PC-3 (cell line): ENCODE measurements at places on chromosomes 11 and 22. TPM values are rescaled to one million over a fixed set of nuclear protein-coding genes. Genes with fewer than 3 reads are reported as not detected.
A peak's percentile ranks its signal among the peaks of the same experiment; 100 is the strongest.

DNA sequence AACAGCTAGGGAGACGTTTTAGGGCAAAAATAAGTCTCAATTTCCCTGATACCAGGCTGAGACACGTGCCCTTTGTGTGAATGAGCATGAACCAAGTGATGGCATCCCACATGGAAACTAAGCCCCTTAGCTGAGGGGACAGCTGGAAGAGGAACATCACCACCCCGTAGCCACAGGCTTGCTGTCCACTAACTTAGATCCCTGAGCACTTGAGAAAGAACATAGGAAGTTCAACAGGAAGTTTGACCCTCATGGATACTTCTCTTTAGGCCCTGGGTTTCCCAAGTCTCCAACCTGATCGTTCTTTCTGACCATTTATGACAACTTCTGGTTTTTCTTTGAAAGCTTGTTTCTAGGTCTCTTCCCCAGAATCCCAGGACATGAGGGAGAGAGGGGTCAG is 11.6 kb upstream of the CKAP5 start:
- H3K27me3 ChIP-seq = no peaks in the 10 kb centered on the region
- H3K4me1 ChIP-seq = no peaks in the 10 kb centered on the region
- H3K27ac ChIP-seq = no peak overlapping the region
- no peaks in the 10 kb centered on the region for H3K36me3 ChIP-seq

DNA sequence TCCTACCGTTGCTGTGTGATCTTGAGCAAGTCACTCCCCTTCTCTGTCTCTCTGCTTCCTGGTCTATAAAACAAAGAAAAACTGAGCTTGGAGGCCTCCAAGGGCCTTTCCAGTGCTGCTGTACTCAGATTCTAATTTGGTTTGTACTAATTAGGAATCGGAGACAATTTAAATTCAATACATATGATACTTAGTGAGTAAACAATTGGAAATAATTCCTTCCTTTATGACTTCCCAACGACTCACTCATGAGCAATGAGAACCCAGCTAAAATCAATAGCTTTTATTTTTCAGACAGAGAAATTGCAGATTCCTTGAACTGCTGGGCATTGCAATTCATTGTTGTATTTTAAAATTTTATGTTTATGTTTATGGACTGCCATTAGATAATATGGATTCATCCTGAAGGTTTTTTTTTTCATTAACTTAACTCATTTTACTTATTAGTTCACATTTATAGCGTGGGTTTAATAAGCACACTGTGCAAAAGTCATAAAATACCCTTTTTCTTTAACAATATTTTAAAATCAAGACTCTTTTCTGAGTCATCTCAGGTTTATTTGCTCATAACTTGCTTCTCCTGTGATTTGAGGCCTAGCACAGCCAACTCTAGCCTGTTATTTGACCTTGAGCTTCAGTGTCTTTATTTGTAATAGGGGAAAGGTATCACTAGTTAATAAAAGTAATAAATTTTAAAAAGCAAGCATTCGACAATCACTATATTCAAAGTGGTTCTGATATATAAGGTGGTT is 95.8 kb downstream of the TP53I11 start:
- no peak overlapping the region; the same call in 1 of the 2 replicates for H3K4me3 ChIP-seq
- H3K27me3 ChIP-seq = no peaks in the 10 kb centered on the region
- peaks cover 36% of the 10 kb centered on the region for H3K4me1 ChIP-seq
- DNase-seq = peak; percentile 56
- H3K27ac ChIP-seq = peak overlapping the region; percentile 76

- DNase-seq = no peak
- H3K27me3 ChIP-seq = no peaks in the 10 kb centered on the region
- H3K4me3 ChIP-seq = no peak overlapping the region
- H3K27ac ChIP-seq = no peak overlapping the region
- peaks cover 13% of the 10 kb centered on the region for H3K4me1 ChIP-seq
Measured at GRCh38 chr22:41410311-41410751, 28.6 kb downstream of the TEF start.

- H3K4me1 ChIP-seq = peaks cover 5% of the 10 kb centered on the region; the same call in 1 of the 2 replicates
Measured at GRCh38 chr11:83815736-83816135, 529.6 kb upstream of the CCDC90B start.

DNA sequence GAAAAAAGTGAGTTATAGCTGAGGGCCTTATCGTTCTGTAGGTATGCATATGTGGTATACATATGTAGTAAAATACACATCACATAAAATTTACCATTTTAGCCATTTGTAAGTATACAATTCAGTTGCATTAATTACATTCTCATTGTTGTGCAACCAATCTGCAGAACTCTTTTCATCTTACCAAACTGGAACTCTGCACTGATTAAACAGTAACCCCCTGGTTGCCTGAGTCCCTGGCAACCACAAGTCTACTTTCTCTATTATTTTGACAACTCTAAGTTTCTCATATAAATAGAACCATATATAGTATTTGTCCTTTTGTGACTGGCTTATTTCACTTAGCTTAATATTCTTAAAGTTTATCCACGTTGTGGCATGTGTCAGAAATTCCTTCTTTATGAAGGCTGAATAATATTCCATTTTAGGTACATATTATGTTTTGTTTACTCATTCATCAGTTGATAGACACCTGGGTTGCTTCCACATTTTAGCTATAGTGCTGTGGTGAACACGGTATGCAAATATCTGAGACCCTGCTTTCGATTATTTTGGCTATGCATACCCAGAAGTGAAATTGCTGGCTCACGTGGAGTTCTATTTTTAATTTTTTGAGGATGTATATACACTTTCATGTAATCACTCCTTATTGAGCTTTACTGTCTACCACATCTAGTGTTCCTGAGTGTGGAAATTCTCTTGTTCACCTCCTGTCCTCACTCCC is 1.6 kb upstream of the DDX10 start:
- H3K27ac ChIP-seq = no peak overlapping the region
- H3K4me1 ChIP-seq = peaks cover 29% of the 10 kb centered on the region
- peaks cover 7% of the 10 kb centered on the region; the same call in 1 of the 2 replicates for H3K36me3 ChIP-seq
- no peak overlapping the region for H3K4me3 ChIP-seq
- DNase-seq = no peak

GRCh38 chr11:118899706-118900360 is 16.1 kb downstream of the CXCR5 start:
- no peaks in the 10 kb centered on the region for H3K27me3 ChIP-seq
- H3K4me3 ChIP-seq = no peak overlapping the region
- no peak for DNase-seq
- peaks cover 54% of the 10 kb centered on the region for H3K36me3 ChIP-seq
- no peaks in the 10 kb centered on the region for H3K4me1 ChIP-seq

GRCh38 chr11:116371146-116371545 is 401.6 kb downstream of the BUD13 start:
- no peak overlapping the region for H3K27ac ChIP-seq
- no peaks in the 10 kb centered on the region for H3K4me1 ChIP-seq
- no peak for DNase-seq
- peaks cover 6% of the 10 kb centered on the region; the same call in 1 of the 2 replicates for H3K27me3 ChIP-seq

Gene CRYAB
- total RNA-seq = not detected in 2 replicates

Gene DSCAML1
- not detected in 2 replicates for total RNA-seq

Gene YPEL4
- not detected in 2 replicates for total RNA-seq

Gene KLHL35
- 6.6 and 8.4 TPM in 2 replicates for total RNA-seq

Gene VWA5A
- 0.17 TPM in 1 of 2 replicates, not detected in the other for total RNA-seq
